Gastrocnemius medialis (tissue), 4 donors: ENCODE measurements at places on chromosomes 1 and 21.

GRCh38 chr1:203290261-203291089 lies 14.8 kb upstream of the BTG2 start:
- H3K36me3 ChIP-seq, result no peaks in the 10 kb centered on the region
- DNase-seq, result peak; percentile 87
- H3K4me1 ChIP-seq, result peaks cover 60% of the 10 kb centered on the region
- H3K27me3 ChIP-seq, result no peaks in the 10 kb centered on the region
- H3K4me3 ChIP-seq, result peak overlapping the region; percentile 48
- H3K27ac ChIP-seq, result peak overlapping the region; percentile 91

DNA sequence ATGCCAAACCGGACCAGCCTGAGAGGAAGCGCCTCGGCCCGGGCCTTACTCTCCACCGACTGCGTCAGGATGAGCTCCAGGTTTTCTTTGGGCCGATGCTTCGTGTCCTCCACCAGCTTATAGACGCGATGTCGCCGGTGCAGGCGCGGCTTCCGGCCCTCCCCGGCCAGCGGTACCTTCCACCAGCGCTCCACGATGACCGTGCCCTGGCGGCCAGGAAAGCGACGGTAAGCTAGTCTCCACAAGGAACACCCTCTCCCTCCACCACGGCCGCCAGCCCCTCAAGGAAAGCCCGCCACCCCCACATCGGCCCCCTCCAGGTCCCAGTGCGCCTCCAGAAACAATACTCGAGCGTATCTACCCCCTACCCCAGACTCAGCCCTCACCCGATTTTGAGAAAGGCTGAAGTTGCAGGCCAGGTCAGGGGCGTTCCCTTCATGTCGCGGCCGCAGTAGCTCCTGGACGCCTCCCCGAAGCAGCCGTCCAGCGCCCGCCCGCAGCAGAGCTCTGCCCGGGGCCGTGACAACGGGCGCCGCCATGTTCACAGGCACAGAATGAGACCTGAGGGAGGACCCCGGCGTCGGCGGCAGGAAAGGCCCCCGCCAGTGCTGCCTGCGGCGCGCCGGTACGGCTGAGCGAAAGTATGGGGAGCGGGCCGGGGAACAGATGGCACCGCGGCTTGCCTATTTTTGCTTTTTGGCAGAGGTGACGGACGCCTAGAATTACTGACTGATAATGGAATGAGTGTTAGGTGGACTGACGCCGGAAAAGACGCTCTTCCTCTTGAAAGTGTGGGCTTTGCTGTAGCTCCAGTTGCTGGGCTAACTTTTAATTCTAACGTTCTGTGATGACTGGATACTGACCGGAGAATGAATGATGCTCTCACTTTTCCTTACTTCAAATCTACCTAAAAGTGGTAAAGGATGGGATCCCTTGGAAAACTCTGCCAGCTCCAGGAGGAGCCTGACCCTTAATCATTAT lies at the start of gene MRPL9:
TSS of gene MRPL9 (minus strand) at position 556 of the 981 bp plus-strand sequence. CDS start at position 539, 17 bp downstream.
- peaks cover 10% of the 10 kb centered on the region for H3K4me1 ChIP-seq
- H3K27me3 ChIP-seq, result no peaks in the 10 kb centered on the region
- peaks cover 31% of the 10 kb centered on the region for H3K36me3 ChIP-seq
- peak within 1 kb of the TSS; percentile 94 for H3K27ac ChIP-seq

DNA sequence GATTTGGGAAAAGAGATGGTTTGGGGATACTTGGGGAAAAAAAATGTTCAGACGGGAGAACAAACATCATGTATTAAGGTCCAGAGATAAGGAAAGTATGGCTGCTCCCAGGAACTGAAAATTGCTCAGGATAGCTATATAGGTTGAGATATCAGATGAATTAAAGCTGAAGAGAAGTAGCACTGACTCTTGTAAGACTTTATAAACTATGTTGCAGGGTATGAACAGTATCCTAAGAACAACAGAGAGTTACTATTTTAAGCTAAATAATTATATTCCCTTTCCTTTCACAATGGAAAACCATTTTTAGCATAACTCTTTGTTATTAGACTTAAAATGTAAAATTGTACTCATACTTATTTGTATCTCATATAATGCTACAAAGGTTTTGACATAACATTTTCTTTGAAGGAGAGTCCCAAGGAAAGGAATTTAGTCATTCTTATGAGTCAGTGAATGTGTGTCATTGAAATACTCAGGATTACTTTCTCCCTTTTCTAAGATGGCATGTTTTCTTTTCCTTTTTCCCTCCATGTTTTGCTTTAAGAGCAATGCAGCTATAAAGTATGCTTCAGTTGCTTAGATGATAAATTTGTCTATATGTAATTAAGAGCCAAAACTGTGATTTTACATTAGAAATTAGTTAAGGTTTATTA lies 139.4 kb upstream of the KIAA1614 start:
- H3K36me3 ChIP-seq, result no peaks in the 10 kb centered on the region
- no peaks in the 10 kb centered on the region for H3K4me1 ChIP-seq
- no peak for DNase-seq
- H3K4me3 ChIP-seq, result no peak overlapping the region
- H3K27ac ChIP-seq, result no peak overlapping the region

DNA sequence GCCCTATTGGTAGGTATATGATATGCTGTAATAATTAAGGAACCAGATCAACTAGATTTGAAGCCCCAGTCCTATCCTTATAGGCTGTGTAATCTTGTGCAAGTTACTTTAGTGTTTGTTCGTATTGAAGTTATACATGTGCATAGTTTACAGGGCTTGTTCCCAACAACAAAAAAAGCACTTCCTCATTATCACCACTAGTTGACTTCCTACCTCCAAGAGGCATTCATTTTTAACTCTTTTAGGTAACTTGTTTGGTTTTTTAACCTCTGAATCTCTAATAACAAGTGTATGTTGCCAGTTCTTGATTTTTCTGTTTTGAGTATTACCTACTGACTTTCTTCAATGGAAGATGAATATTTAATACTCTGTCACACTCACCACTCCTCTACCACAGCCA lies 71.9 kb downstream of the ST3GAL3 start:
- H3K27me3 ChIP-seq, result no peaks in the 10 kb centered on the region
- peaks cover 41% of the 10 kb centered on the region for H3K4me1 ChIP-seq
- H3K36me3 ChIP-seq, result no peaks in the 10 kb centered on the region
- no peak overlapping the region for H3K27ac ChIP-seq
- no peak for DNase-seq
- H3K4me3 ChIP-seq, result no peak overlapping the region

GRCh38 chr1:51329443-51330325 lies 678 bp downstream of the TTC39A start:
- no peaks in the 10 kb centered on the region for H3K27me3 ChIP-seq
- H3K4me3 ChIP-seq, result no peak overlapping the region

DNA sequence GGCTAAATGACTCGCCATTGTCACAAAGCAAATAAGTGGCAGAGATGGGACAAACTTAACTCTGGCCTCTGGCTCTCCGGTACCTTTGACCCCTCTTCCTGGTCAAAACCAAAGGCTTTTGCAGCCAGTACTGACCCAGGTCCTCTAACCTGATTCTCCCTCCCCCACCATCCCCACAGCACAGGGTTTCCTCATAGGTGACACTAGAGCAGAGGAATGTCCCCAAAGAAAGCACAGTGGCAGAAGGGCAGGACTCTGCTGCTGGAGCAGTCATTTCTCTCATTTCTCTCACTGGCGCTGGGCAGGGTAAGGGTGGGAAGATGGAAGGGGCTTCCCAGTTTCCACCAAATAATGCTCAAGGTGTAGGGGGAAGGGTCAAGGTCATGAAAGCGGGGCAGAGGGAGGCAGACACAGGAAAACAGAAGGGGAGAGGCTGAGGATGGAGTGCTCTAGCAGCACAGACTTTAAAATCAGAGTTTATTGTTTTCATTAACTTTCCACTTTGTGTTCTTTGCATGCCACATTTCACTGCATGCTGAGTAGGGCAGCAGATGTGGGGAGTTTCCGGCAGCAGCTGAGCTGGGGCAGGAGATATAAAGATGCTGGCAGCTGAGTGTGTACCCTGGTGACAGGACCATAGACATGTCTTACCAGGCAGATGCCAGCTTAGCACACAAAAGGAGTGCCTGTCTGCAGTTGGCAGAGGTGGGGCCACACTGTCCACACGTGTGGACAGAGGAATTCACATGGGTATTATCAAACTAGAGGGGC lies 80.5 kb downstream of the FAM78B start:
- H3K27me3 ChIP-seq, result no peaks in the 10 kb centered on the region
- H3K4me3 ChIP-seq, result no peak overlapping the region
- H3K27ac ChIP-seq, result no peak overlapping the region
- no peaks in the 10 kb centered on the region for H3K36me3 ChIP-seq
- peaks cover 7% of the 10 kb centered on the region for H3K4me1 ChIP-seq

DNA sequence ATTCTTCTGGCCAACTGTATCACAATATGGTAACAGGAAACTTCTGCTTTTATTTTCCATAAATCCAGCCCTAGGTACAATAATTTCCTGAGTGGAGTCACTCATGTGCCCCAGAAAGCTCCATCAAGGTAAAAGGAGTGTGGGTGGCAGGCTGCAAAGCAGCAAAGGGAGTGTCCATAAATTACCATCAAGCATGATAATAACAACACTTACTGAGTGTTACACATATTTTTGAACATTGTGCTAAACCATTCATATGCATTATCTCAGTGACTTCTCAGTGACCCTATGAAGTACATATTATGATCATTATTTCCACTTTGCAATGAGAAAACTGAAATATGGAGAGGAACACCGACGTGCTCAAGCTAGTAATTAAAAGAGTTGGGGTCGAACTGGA lies 149.2 kb upstream of the PLXNA2 start:
- no peaks in the 10 kb centered on the region for H3K36me3 ChIP-seq
- H3K27ac ChIP-seq, result no peak overlapping the region
- H3K4me3 ChIP-seq, result no peak overlapping the region
- H3K4me1 ChIP-seq, result no peaks in the 10 kb centered on the region
- H3K27me3 ChIP-seq, result no peaks in the 10 kb centered on the region
- no peak for DNase-seq

DNA sequence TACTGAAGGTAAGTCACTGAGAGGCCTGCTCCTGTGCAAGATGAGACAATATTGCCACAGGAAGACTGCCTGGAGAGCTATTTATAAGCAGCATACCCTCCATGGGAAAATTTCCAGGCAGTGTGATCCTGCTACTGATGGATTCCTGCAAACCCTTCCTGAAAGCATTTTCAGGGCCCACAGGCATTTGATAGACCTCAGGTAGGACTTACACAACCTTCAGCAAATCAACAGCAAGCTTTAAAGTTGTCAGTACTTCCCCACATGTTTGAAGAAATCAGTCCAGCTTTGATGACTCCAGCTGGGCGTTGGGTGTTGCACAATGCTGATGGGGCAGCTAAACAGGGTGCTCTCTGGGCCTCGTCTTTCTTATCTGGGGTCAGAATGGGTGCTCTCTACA lies 108.8 kb downstream of the PLXNA2 start:
- H3K27me3 ChIP-seq, result no peaks in the 10 kb centered on the region
- H3K27ac ChIP-seq, result peak overlapping the region; percentile 71
- no peak overlapping the region for H3K4me3 ChIP-seq
- no peak for DNase-seq
- peaks cover 76% of the 10 kb centered on the region for H3K4me1 ChIP-seq
- no peaks in the 10 kb centered on the region for H3K36me3 ChIP-seq

DNA sequence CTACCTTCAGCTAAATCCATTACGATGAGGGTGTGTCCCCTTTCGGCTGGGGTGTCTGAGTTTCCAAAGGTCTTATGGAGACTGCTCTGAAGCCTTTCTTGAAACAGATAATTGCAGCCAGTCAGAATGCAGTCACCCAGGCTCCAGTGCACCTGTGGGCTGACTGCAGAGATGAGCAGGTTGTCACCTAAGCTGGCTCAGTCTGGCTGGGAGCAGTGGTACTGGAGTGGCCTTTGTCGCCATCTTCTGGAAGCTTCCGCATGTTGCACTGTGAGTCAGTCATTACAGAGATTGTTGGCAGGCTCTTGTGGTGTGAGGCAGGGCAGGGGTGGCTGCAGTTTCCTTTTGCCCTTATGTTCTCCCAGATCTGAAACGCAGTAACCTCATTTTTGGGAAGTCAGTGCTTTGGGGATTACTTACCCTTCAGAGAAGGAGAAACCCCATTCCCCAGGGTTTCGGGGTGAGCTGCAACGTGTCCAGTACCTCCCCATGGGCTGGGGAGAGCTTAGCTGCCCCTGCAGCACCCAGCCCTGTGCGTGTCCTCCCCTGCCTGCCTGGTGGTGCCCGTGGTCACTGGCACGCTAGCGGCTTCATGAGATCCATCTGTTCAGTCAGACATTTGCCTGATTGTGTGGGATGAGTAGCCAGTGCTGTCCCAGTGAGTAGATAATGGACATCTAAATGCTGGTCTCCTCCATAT lies 48.0 kb downstream of the SMYD2 start:
- H3K4me3 ChIP-seq, result no peak overlapping the region
- no peaks in the 10 kb centered on the region for H3K27me3 ChIP-seq
- peaks cover 6% of the 10 kb centered on the region for H3K4me1 ChIP-seq
- no peak overlapping the region for H3K27ac ChIP-seq
